Memory B cell (primary cell): ENCODE measurements at places on chromosomes 1 and 21.

DNA sequence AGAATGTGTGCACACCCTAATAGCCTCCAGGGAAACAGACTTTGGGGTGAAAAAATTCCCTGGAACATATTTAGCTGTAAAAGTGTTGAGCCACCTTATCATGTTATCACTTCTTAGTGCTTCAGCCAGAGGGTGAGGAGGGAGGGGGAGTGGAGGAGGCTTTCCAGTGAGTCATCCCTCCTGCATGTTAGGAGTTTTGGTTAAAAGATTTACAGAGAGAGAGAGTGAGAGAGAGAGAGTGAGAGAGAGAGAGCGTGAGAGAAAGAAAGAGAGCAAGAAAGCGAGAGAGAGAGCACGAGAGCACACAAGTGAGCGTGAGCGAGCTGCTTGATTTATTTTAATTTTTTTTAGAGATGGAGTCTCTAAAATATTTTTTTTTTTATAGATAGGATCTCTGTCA, 13.5 kb upstream of the CACNA1E start:
- H3K27ac ChIP-seq: no peak overlapping the region
- H3K36me3 ChIP-seq: no peaks in the 10 kb centered on the region
- no peak for DNase-seq
- peaks cover 21% of the 10 kb centered on the region for H3K27me3 ChIP-seq
- H3K4me3 ChIP-seq: no peak overlapping the region

DNA sequence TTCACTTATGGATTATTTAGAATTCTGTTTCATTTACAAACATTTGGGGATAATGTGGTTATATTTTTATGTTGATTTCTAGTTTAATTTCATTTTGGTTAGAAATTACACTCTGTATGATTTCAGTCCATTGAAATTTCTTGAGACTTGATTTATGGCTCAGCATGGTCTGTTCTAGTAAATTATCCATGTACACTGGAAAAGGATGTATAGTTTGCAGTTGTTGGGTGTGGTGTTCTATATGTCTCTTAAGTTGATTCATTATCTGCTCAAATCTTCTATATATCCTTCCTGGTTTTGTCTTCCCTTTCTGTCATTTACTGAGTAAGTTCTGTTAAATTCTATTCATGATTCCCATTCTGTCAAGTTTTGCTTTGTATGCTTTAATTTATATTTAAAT, 52.3 kb downstream of the RAP1A start:
- DNase-seq: no peak
- H3K4me3 ChIP-seq: no peak overlapping the region
- H3K4me1 ChIP-seq: peaks cover 38% of the 10 kb centered on the region
- peaks cover 21% of the 10 kb centered on the region for H3K36me3 ChIP-seq
- no peaks in the 10 kb centered on the region for H3K27me3 ChIP-seq

GRCh38 chr1:48693180-48693579, 83.5 kb downstream of the BEND5 start:
- DNase-seq: no peak
- H3K36me3 ChIP-seq: no peaks in the 10 kb centered on the region
- H3K4me1 ChIP-seq: peaks cover 3% of the 10 kb centered on the region
- no peak overlapping the region for H3K27ac ChIP-seq
- H3K4me3 ChIP-seq: no peak overlapping the region

DNA sequence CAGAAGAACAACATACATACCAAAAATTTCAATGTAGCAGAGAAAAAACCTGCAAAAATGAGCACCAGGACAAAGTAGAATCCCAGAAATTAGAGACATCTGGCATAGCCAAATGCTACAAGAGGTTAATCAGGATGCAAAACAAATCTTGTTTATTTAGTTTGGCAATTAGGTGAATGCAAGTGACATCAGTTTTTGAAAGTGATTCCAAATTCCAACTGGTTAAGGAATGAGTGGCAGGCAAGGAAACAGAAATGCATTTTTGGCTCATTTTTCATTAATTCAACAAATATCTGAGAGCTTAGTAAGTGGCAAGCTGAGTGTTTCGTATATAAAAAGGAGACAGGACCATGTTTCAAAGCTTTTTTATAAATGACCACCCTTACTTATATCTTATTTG, 21.3 kb downstream of the SCAF4 start:
- DNase-seq: no peak
- H3K36me3 ChIP-seq: peaks cover 6% of the 10 kb centered on the region
- no peak overlapping the region for H3K4me3 ChIP-seq

DNA sequence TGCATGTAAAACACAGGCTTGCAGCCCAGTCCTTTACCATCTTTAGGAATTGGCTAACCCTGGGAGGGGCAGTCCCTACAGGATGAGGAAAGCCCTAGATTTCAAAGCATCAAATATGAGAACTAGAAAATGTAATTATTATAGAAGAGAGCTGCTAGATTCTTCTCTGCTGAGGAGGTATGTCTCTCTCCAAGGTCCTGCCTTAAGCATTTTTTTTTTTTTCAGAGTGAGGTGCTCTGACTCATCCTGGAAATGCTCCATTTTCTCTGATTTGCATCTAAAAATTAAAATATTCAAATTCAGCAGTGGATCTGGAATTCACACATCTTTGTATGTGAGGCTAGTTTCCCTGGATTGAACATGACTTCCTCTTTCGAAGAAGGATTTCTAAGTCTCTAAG, 149.8 kb downstream of the ZNF648 start:
- DNase-seq: no peak
- no peak overlapping the region for H3K27ac ChIP-seq
- H3K36me3 ChIP-seq: no peaks in the 10 kb centered on the region
- H3K4me3 ChIP-seq: no peak overlapping the region

DNA sequence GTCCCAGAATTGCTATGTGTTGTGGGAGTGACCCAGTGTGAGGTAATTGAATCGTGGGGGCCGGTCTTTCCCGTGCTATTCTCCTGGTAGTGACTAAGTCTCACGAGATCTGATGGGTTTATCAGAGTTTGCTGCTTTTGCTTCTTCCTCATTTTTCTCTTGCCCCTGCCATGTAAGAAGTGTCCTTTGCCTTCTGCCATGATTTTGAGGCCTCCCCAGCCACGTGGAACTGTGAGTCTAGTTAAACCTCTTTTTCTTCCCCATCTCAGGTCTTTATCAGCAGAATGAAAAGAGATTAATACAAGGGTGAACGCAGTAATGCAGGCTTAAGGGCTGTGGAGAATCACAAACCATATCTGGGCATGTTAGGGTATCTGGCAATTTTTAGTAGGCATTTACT, 624.0 kb downstream of the USP25 start:
- DNase-seq: no peak
- H3K4me3 ChIP-seq: no peak overlapping the region
- H3K4me1 ChIP-seq: no peaks in the 10 kb centered on the region
- H3K36me3 ChIP-seq: no peaks in the 10 kb centered on the region
- no peak overlapping the region for H3K27ac ChIP-seq

DNA sequence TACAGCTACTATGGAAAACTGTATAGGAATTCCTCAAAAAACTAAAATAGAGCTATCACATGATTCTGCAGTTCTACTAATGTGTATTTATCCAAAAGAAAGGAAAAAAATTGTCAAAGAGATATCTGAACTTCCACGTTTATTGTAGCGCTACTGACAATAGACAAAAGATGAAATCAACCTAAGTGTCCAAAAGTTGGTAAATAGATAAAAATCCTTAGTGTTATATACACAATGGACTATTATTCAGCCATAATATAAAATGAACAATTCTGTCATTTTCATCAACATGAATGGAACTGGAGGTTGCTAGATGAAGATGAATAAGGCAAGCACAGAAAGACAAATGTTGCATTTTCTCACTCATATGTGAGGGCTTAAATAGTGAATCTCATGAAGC, 1492.1 kb downstream of the MRPL39 start:
- H3K27me3 ChIP-seq: no peaks in the 10 kb centered on the region
- no peaks in the 10 kb centered on the region for H3K4me1 ChIP-seq
- no peak for DNase-seq
- no peak overlapping the region for H3K27ac ChIP-seq

GRCh38 chr1:89089962-89090361, 25.0 kb upstream of the GBP1 start:
- no peaks in the 10 kb centered on the region for H3K4me1 ChIP-seq
- H3K27me3 ChIP-seq: no peaks in the 10 kb centered on the region
- H3K4me3 ChIP-seq: no peak overlapping the region

GRCh38 chr1:115364046-115364779, 26.2 kb upstream of the NGF start:
- no peaks in the 10 kb centered on the region for H3K27me3 ChIP-seq
- no peaks in the 10 kb centered on the region for H3K4me1 ChIP-seq
- no peak for DNase-seq
- no peak overlapping the region for H3K27ac ChIP-seq

GRCh38 chr1:96649301-96649700, 72.3 kb upstream of the PTBP2 start:
- no peak for DNase-seq
- no peak overlapping the region for H3K27ac ChIP-seq
- H3K4me3 ChIP-seq: no peak overlapping the region
- H3K4me1 ChIP-seq: no peaks in the 10 kb centered on the region
- no peaks in the 10 kb centered on the region for H3K36me3 ChIP-seq
- peaks cover 7% of the 10 kb centered on the region for H3K27me3 ChIP-seq

GRCh38 chr1:40478276-40478675, 1.2 kb downstream of the ZFP69 start:
- no peak for DNase-seq
- peaks cover 30% of the 10 kb centered on the region for H3K36me3 ChIP-seq
- no peaks in the 10 kb centered on the region for H3K27me3 ChIP-seq

- DNase-seq: peak; percentile 13
- no peak overlapping the region for H3K27ac ChIP-seq
- no peaks in the 10 kb centered on the region for H3K36me3 ChIP-seq
- no peaks in the 10 kb centered on the region for H3K27me3 ChIP-seq
- no peak overlapping the region for H3K4me3 ChIP-seq
Observed at GRCh38 chr1:226772446-226773139, 33.5 kb upstream of the ITPKB start.

- peaks cover 18% of the 10 kb centered on the region for H3K4me1 ChIP-seq
- no peaks in the 10 kb centered on the region for H3K27me3 ChIP-seq
- no peaks in the 10 kb centered on the region for H3K36me3 ChIP-seq
- DNase-seq: peak; percentile 60
- H3K27ac ChIP-seq: peak overlapping the region; percentile 95
Observed at GRCh38 chr1:153598309-153599172, 14.4 kb downstream of the S100A16 start.

- no peak overlapping the region for H3K27ac ChIP-seq
- H3K27me3 ChIP-seq: peaks cover 4% of the 10 kb centered on the region
- no peaks in the 10 kb centered on the region for H3K36me3 ChIP-seq
- no peak overlapping the region for H3K4me3 ChIP-seq
- no peaks in the 10 kb centered on the region for H3K4me1 ChIP-seq
- DNase-seq: no peak
Observed at GRCh38 chr1:49995734-49996133, 28.0 kb downstream of the AGBL4 start.

DNA sequence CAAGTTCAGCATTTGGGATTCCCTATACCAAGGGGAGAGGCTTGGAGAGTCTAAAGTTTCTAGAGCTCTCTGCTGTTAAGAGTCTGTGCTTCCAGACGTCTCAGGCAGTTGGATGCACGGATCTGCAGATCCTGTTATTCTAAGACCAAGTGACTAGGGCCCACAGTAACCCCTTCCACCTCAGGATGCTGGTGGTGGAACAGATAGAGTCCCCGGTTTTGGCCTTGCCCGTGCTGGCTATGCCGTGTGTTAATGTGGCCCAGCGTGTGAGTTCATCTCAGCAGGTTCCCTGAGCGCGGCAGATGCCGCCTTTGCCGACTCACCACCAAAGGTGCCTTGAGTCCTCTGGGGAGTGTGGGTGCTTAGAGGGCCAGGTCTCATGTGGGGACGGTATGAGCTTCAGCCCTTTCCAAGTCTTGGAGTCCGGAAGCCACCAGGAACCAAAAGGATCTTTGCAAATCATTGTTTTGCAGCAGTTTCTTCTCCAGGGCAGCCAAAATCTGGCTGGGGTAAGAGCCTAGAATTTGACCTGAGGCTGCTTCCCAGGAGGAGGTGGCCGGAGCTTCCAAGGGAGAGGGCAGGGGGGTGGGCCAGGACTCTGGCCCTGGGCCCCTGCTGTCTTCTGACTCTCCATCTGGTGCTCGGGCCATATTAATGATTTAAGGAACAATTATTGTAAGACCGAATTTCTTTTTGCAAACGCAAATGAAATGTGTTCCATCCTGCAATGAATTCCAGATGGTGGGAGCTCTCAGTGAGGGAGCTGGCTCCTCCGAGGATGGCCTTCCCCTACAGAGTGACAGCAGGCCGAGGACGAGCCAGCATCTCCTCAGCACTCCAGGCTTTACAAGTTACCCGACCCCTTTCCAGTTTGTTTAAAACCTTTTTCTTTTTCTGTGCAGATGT, 205.7 kb downstream of the FOXD2 start:
- no peaks in the 10 kb centered on the region for H3K4me1 ChIP-seq
- no peak overlapping the region for H3K27ac ChIP-seq

GRCh38 chr1:185529673-185530072, 204.5 kb upstream of the HMCN1 start:
- peaks cover 2% of the 10 kb centered on the region for H3K36me3 ChIP-seq
- H3K4me3 ChIP-seq: no peak overlapping the region
- DNase-seq: no peak
- no peak overlapping the region for H3K27ac ChIP-seq

- H3K36me3 ChIP-seq: peaks cover 8% of the 10 kb centered on the region
- no peak overlapping the region for H3K27ac ChIP-seq
- peaks cover 13% of the 10 kb centered on the region for H3K27me3 ChIP-seq
- no peak for DNase-seq
Observed at GRCh38 chr1:231116738-231117137, 45.1 kb upstream of the TRIM67 start.

DNA sequence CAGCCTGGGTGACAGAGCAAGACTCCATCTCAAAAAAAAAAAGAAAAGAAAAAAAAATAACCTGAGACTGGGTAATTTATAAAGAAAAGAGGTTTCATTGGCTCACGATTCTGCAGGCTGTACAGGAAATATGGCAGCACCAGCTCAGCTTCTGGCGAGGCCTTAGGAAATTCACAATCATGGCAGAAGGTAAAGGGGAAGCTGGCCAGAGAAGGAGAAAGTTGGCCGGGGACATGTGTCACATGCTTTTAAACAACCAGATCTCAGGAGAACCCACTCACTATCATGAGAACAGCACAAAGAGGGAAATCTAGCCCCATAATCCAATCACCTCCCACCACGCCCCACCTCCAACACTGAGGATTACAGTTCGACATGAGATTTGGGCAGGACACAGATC, 125.3 kb downstream of the DISP1 start:
- DNase-seq: no peak
- no peaks in the 10 kb centered on the region for H3K27me3 ChIP-seq
- H3K27ac ChIP-seq: no peak overlapping the region
- H3K4me3 ChIP-seq: no peak overlapping the region
- H3K36me3 ChIP-seq: peaks cover 26% of the 10 kb centered on the region

- peak; percentile 22 for DNase-seq
- no peaks in the 10 kb centered on the region for H3K36me3 ChIP-seq
- H3K27ac ChIP-seq: no peak overlapping the region
- H3K27me3 ChIP-seq: peaks cover 22% of the 10 kb centered on the region
- peak overlapping the region; percentile 81 for H3K4me3 ChIP-seq
Observed at GRCh38 chr1:71046891-71047634, 553 bp downstream of the PTGER3 start.

- no peaks in the 10 kb centered on the region for H3K27me3 ChIP-seq
- H3K4me1 ChIP-seq: peaks cover 15% of the 10 kb centered on the region
- H3K4me3 ChIP-seq: no peak overlapping the region
- H3K36me3 ChIP-seq: peaks cover 29% of the 10 kb centered on the region
- no peak for DNase-seq
Observed at GRCh38 chr1:13775459-13775858, 75.5 kb downstream of the PRDM2 start.
